NCI-H460 (cell line): ENCODE measurements at places on chromosomes 16 and 17. TPM values are rescaled to one million over a fixed set of nuclear protein-coding genes. Genes with fewer than 3 reads are reported as not detected.

Gene GABARAPL2
- 31.3 and 34.8 TPM in 2 replicates for total RNA-seq

Gene CD79B
- not detected in 2 replicates for total RNA-seq

Gene NRN1L
- 0.87 and 1.9 TPM in 2 replicates for total RNA-seq

Gene CHD9NB
- 0.57 and 0.84 TPM in 2 replicates for total RNA-seq

DNA sequence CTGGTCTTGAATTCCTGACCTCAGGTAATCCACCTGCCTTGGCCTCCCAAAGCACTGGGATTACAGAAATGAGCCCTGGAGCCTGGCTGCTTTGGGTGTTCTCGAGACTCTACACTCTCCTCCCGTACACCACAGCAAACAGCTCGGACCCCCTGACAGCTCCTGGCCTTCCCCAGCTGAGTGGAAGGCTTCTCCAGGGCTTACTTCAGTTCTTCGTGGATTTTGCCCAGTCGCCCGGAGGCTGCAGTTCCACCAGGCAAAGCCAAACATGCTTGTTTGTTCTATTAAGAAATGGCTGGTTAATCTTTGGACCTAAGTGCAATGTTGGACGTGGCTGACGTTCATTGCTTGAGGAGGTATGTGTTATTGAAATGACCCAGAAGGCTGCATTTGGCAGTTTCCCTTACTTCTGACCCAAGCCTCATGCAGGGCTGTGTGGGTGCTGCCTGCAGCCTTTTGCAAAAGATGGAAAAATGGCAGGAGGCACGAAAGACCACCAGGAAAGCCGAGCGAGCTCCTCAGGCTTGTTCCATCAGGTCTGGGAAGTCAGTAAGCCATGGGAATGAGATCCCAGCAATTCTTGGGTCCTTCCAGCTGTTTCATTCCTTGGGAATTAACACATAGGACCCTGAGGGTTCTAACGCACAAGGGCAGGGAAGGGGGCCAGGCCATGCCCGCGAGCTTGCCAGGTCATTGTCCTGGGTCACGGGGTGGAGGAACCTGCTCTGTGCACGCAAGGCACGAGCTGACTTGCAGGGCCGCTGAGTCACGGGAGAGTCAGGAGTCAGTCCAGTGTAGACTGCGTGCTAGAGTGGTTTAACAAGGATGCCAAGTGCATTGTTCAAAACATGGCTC is 23.9 kb upstream of the KLHDC4 start:
- DNase-seq = no peak

- DNase-seq = no peak
Measured at GRCh38 chr17:74393346-74393942, 26.1 kb downstream of the GPR142 start.

- no peak for DNase-seq
Measured at GRCh38 chr17:74831444-74832146, 28.1 kb downstream of the GRIN2C start.

- no peak for DNase-seq
Measured at GRCh38 chr16:17454162-17454730, 16.5 kb downstream of the XYLT1 start.
